ENCODE measurements at places on chromosomes 6 and 20.

DNA sequence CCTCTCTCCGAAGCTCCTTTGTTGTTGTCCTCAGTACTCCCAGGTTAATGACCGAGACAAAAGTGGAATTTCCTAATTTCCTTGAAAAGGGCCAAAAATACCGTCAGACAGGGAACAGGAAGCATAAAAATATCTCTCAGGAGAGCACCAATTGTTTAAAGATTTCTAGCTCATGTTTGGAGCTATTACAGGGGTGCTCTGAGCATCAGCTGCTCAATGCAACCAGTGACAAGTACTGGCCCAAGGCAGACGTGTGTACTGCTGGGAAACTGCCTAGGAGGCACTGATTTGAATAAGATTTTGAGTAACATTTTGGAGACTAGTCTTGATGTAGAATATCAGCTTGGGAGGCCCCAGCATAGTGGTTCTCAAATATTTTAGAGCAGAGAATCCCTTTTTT is 17.3 kb downstream of the LAMA4 start:
- DNase-seq = no peak

GRCh38 chr6:40889137-40889832 is 149.7 kb downstream of the UNC5CL start:
- no peak for DNase-seq

DNA sequence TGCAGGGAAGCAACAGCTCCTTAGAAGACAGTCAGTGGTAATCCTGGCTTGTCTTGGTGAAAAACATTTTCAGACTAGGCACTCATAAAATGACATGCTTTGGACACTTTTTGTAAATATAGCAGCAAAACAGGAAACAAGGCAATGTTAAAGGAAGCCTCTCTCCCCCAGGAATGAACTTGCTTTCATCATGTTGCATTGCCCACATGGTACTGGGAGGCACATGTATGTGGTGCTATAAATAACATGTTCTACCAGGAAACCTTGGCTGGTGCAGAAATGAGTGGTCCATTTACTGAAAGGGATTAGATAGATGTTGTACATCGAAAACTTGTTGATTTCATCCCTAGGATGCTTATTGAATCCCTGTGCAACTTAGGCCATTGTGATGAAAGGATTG is 121.4 kb upstream of the RREB1 start:
- DNase-seq = no peak

GRCh38 chr6:43698584-43699349 is 11.2 kb upstream of the MRPS18A start:
- DNase-seq = no peak

GRCh38 chr20:37042986-37043972 is 52.5 kb downstream of the RBL1 start:
- DNase-seq = no peak

- no peak for DNase-seq
These were observed 16.6 kb upstream of the ZNF831 start for GRCh38 chr20:59146780-59147565.

Data from NCI-H1930 (cell line).